ENCODE measurements at places on chromosomes 4 and X. TPM values are rescaled to one million over a fixed set of nuclear protein-coding genes. Genes with fewer than 3 reads are reported as not detected.

The GPR82 gene
- not detected for total RNA-seq

The SMS gene
- total RNA-seq = 39.1 TPM

The GPR143 gene
- not detected for total RNA-seq

The ZNF81 gene
- 6.3 TPM for total RNA-seq

The GUCY1B1 gene
- total RNA-seq = 5.5 TPM

The HS3ST1 gene
- 0.16 TPM for total RNA-seq

The MEPE gene
- total RNA-seq = not detected

The KCNE5 gene
- total RNA-seq = 0.24 TPM

Measured in hair follicle dermal papilla cell (primary cell).